Esophagus muscularis mucosa (tissue), 4 donors: ENCODE measurements at places on chromosomes 13 and 19. TPM values are rescaled to one million over a fixed set of nuclear protein-coding genes. Genes with fewer than 3 reads are reported as not detected.

- no peak for DNase-seq
Measured at GRCh38 chr13:99749271-99750019, 222.1 kb downstream of the ZIC5 start.

The RFX1 gene
- total RNA-seq = 8.9 TPM

The KLF2 gene
- 64.9 TPM for total RNA-seq

GRCh38 chr13:112060282-112060830, 6.6 kb upstream of the SOX1 start:
- DNase-seq = no peak

The EFNB2 gene
- 18.5 TPM for total RNA-seq

DNA sequence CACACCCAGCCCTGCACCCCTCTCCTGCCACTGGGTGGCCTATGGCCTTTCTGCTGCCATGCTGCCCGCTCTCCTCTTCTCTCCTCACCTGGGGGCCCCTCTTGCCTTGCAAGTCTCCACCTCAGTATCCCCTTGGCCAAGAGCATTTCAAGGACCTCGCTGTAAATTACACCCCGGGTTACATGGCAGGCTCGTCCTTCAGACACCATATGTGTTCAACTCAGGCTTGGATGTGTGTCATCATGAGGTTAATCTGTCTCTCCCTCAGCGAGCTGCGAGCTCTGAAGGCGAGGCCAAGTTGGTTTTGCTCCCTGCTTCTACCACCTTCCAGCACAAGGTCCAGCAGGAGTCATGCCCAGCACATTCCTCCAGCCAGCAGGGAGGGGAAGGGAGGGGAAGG, 74.8 kb upstream of the TM9SF2 start:
- no peak for DNase-seq

DNA sequence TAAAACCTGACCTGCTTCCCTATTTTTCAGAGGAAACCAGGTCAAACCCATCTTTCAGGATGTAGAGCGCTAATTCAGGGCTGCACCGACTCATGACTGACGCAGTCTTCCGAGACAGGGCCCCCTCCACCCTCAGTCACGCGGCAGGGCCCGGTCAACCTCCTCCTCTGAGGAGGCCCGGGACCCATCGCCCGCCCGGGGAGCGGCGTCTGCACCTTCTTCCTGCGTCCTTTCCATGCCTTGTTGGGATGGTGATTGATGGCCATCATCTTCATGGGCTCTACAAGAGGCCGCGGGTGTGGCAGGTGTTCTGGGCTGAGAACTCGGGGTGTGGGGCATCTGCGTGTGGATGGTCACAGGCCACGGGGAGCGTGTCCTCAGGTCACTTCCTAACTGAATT, 26.0 kb downstream of the GRTP1 start:
- no peak for DNase-seq

DNA sequence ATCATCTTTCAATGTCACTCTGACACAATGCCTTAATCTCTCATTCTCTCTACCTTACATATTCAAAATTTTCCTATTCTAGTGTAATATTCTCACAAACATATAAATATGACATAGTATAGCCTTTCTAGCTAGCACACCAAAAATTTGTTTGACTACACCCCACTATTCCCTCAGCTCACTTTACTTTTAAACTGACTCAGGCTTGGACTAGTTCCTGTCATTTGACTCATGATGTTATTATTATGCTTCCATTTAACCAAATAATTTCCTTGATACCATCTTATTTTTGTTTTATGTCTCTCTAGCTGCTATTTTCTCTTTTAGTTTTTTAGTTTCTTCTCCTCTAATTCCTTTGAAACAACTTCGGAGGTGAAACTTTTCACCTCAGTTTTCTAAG, 1745.6 kb upstream of the PCDH20 start:
- no peak for DNase-seq

The MAP2K7 gene
- total RNA-seq = 31.9 TPM

The NECTIN2 gene
- total RNA-seq = 34.5 TPM

The ZNF878 gene
- 1.5 TPM for total RNA-seq

- no peak for DNase-seq
Measured at GRCh38 chr19:3359919-3360420, 6.4 kb upstream of the NFIC start.

- no peak for DNase-seq
Measured at GRCh38 chr13:99892866-99893504, 78.6 kb downstream of the ZIC5 start.

- DNase-seq = no peak
Measured at GRCh38 chr13:48633700-48634099, 20.0 kb upstream of the CYSLTR2 start.

- DNase-seq = no peak
Measured at GRCh38 chr19:54653181-54653809, 9.5 kb upstream of the LILRB4 start.

DNA sequence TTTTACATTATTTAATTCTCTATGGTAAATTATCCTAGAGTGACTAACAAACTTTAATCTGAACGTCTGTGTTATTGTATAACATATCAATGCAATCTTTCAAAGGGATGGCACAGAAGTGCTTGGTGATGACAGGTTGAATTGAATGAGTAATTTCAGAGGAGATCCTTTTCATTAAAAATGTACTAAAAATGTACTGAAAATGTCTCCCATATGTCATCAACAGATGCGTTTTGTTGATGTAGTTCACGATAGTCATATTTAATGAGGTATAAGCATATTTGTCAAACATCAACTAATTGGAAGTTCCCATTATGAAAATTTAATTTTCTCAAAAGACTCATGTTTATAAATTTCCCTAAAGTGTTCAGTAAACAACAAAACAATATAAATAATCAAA, 1434.7 kb upstream of the PCDH20 start:
- DNase-seq = no peak

The TUBB4A gene
- 2.4 TPM for total RNA-seq

GRCh38 chr19:45499196-45500180, 1.2 kb downstream of the PPM1N start:
- no peak for DNase-seq

The DACH1 gene
- total RNA-seq = 2.0 TPM

DNA sequence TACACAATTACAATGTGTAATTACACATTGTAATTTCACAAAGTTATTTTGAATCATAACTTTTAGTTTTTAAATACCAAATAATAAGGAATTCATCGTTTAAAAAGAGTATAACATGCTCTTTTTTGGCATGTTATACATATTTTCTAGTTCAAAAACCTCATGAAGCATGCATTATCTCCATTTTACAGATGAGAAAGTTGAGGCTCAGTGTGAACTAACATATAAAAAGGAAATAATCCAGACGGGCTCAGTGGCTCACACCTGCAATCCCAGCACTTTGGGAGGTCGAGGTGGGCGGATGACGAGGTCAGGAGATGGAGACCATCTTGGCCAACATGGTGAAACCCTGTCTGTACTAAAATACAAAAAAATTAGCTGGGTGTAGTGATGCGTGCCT, 107.9 kb downstream of the PCDH9 start:
- no peak for DNase-seq

- no peak for DNase-seq
Measured at GRCh38 chr13:75411924-75412537, 69.9 kb downstream of the TBC1D4 start.

The PSG3 gene
- not detected for total RNA-seq

The PSG5 gene
- total RNA-seq = not detected

The TDRD12 gene
- 0.83 TPM for total RNA-seq

DNA sequence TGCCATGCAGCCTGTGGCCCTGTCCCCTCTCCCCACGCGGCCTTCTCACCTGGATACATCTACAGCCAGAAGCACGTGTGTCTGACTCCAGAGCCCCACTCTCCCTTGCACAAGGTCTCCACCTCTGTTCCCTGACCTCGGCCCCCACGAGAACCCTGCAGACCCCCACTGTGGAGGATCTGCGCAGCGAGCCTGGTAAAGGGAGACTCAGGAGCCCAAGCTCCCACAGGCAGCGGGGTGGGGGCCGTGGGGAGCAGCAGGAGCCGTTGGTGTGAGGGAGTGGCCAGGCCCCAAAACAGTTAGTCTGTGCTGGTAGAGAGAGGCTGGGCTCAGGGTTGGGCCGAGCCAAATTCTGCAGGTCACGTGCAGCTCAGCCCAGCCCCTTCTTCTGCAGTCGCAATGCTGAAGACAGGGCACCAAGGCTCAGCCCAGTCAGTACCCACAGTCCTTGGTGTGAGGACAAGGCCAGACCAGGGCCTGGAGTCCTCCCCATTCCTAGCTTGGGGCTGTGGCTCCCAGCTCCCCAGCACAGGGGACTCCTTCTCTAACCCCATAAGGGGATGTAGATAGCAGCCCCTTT, 28.7 kb upstream of the SLC7A10 start:
- DNase-seq = no peak

- DNase-seq = no peak
Measured at GRCh38 chr13:71320452-71320851, 546.6 kb downstream of the DACH1 start.

DNA sequence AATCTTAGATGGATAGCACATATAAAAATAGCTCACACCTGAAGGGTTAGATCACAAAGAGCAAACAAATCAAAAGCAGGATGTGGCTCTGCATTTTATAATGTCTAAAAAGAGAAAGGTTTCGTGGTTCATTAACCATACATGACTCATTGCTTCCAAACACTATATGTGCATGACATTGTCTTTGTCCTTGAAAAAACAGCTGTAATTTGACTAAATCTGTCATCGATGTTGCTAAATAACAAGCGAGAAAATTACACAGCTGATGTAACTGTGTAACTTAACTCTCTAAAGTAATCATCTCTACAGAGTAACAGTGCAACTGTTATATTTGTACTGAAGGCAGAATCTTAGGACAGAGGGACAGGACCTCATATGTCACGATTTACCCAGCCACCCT, 383.1 kb upstream of the GPC6 start:
- DNase-seq = no peak

The ZNF729 gene
- not detected for total RNA-seq

GRCh38 chr19:927351-927779, 1.5 kb downstream of the ARID3A start:
- no peak for DNase-seq

DNA sequence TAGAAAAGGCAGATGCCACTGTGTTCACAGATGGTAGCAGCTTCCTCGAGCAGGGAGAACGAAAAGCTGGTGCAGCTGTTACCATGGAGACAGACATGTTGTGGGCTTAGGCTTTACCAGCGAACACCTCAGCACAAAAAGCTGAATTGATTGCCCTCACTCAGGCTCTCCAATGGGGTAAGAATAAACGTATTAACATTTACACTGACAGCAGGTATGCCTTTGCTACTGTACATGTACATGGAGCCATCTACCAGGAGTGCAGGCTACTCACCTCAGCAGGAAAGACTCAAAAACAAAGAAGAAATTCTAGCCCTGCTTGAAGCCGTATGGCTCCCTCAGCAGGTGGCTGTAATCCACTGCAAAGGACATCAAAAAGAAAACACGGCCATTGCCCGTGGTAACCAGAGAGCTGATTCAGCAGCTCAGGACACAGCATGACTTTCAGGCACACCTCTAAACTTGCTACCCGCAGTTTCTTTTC, 197.7 kb downstream of the ZNF737 start:
- DNase-seq = no peak

DNA sequence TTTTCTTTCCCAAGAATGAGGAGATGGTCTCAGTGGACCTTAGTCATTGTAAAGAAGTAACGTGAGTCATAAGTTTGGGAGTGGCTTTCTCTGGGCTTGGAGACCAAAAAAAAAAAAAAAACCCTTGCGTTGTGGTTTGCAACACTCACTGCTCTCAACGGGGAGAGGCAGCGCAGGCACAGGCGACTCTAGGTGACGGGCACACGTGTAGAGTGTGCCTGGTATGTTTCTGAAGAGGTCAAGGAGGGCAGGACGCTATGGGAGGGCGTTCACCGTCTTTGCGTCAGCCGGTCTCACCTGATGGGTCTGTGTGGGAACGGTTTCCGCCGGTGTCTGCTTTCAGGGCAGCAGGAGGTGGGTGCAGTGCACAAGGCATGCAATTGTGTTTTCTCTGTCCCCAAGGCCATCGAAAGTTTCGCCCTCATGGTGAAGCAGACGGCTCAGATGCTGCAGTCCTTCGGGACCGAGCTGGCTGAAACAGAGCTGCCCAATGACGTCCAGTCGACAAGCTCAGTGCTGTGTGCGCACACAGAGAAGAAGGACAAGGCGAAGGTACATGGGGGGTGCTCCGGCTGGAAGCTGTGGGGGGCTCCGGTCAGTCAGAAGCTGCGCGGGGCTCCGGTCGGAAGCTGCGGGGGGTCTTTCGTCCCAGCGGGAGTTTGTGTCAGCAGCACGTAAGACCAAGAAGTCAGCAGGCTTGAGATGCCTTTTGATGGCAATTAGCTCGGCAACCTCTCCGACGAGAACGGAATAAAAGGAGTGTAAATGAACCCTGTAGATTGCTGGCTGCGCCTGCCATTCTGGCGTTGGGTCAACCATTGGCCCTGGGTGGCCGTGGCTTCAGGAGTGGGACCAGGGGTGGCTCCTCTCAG, 40.8 kb upstream of the F7 start:
- DNase-seq = no peak
